ENCODE measurements at places on chromosomes 6 and 20. TPM values are rescaled to one million over a fixed set of nuclear protein-coding genes. Genes with fewer than 3 reads are reported as not detected.

The RNF144B gene
- total RNA-seq: 5.8 TPM

The LRFN2 gene
- not detected for total RNA-seq

The CCM2L gene
- total RNA-seq: not detected

The HSPA12B gene
- not detected for total RNA-seq

The PPP1R14C gene
- total RNA-seq: 3.6 TPM

The PRSS35 gene
- 1.1 TPM for total RNA-seq

The C20orf202 gene
- total RNA-seq: not detected

The KIAA1755 gene
- 2.7 TPM for total RNA-seq

The GPR6 gene
- total RNA-seq: not detected
